ENCODE measurements at places on chromosomes 1 and 21.
A peak's percentile ranks its signal among the peaks of the same experiment; 100 is the strongest.

- peak; percentile 62 for DNase-seq
Measured at GRCh38 chr1:119712342-119713038, 756 bp downstream of the PHGDH start.

GRCh38 chr1:14897997-14898645 lies 255.4 kb upstream of the TMEM51 start:
- DNase-seq: no peak

- DNase-seq: no peak
Measured at GRCh38 chr1:88661951-88662699, 21.9 kb upstream of the PKN2 start.

DNA sequence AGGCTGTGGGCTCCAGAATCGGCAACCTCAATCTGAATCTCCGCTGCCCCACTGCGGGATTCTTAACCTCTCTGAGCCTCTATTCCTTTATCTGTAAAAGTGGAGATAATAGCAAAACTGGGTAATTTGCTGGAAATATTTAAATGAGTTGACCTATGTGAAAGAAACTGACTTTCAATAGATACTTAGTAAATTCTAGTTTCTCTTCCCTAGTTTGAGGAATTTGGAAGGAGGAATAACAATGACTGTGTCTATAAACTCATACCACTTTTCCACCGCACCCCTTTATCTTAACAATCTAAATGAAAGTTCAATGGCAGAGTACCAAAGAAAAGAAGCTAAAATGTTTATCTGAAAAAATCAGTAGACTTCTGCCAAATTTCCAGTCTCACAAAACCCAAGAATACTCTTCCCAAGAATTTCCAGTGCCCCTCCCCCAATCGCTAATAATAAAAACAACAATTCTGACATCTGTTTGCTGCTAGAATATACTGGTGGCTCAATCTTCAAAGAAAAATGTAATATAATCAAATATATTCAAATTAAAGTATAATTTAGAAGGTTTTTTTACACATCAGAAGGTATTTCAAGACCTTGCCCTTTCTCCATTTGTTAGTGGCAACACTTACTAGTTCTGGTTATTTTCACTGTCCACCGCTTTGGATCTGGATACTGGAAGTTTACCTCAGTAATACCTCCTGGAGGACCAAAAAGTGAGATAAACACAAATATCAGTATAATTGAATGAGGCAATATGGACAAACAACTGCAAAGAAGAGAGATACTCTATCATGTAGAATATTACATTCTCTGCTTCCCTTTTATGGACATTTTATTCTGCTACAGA lies 171.2 kb downstream of the LTN1 start:
- DNase-seq: no peak

- no peak for DNase-seq
Measured at GRCh38 chr1:179090522-179090921, 8.7 kb downstream of the TOR3A start.
